ENCODE measurements at places on chromosomes 5 and 9.

DNA sequence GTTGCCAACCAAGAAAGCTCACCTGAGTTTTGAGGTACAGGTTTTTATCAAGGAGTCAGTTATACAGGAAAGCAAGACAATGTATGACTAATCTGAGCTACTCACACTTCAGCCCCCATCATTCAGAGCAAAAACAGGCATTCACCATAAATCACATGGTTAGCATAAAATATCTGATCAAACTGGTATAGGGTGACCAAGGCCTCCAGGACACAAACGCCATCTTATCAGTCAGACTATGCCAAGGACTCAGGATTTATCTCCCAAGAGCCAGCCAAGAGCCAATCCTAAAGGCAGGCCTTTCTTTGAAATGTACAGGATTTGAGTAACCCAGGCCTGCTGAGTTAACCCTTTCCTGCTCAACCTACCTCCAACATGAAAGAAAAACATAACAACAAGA lies 313.0 kb upstream of the NREP start:
- no peak for DNase-seq

DNA sequence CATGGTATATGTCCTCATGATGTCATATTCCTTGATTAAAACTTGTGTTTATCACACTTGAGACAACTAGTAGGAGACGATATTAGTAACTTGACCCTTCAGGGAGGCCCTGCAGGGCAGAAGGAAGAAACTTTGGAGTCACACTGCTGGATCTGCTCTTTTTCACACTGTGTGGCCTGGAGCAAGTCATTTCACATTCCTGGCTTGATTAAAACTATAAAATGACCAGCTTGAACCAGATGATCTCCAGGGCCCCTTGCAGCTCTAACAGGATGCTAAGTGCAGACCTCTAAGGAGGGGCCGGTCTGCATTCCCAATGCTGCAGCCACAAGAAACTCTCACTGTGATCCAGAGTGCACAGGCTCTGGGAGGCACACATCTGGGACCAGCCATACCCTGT lies 146.4 kb upstream of the ZNF366 start:
- DNase-seq: no peak

DNA sequence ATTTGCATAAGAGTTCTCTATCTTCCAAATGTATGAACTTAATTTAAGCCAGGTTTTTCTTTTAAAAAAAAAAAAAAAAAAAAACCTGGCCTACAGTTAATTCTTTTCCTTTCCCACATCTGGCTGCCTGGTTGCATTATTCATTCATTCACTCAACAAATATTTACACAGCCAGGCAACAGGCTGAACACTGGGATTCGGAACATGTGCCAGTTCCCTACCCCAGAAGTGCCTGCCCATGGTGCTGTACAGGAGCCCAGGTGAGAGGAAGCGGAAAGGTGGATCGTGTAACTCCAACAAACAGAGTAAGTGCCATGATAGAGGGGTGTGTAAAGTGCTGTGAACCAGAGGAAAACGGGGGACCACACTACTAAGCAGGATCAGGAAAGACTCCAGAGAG lies 93.6 kb downstream of the CDK5RAP2 start:
- DNase-seq: no peak

- DNase-seq: no peak
Measured at GRCh38 chr5:171544913-171545765, 125.7 kb downstream of the FGF18 start.
